ENCODE measurements at places on chromosomes 13 and 19.

GRCh38 chr19:5132206-5132560 lies 163.3 kb downstream of the KDM4B start:
- no peak for DNase-seq

DNA sequence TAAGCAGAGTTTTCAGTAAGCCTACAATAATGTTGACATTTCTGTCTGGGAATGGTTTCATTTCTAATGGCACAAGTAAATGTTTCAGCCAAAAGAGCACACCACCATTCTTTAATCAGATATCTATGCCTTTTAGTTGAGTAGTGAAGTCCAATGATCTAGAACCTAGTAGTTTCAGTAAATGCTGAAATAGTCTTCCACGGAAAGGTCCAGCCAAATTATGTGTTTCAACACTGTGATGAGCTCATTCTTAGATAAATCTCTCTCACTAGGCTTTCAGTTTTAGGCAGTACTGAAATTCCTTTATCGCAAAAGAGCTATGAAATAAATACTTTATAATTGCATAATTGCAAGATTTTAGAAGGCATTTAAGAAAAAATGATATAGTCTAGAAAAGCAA lies 816.8 kb upstream of the PCDH9 start:
- DNase-seq = no peak

DNA sequence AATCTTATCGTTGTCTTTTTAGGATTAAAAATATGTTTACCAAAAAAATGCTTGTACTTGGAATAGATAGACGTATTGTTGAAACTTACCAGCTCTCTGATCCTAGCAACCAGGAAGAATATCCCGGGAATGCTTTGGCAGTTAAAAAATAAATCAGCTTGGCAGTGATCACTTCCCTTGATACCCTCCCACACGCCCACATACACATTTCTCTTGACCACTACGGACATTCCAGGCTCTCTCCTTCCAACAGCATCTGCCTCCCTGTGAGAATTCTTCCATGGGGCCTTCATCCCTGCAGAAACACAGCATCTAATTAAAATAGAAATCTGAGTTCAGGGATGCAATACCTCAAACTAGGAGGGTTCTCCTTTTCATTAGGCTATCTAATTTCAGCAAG lies 57.9 kb downstream of the THSD1 start:
- DNase-seq = no peak

DNA sequence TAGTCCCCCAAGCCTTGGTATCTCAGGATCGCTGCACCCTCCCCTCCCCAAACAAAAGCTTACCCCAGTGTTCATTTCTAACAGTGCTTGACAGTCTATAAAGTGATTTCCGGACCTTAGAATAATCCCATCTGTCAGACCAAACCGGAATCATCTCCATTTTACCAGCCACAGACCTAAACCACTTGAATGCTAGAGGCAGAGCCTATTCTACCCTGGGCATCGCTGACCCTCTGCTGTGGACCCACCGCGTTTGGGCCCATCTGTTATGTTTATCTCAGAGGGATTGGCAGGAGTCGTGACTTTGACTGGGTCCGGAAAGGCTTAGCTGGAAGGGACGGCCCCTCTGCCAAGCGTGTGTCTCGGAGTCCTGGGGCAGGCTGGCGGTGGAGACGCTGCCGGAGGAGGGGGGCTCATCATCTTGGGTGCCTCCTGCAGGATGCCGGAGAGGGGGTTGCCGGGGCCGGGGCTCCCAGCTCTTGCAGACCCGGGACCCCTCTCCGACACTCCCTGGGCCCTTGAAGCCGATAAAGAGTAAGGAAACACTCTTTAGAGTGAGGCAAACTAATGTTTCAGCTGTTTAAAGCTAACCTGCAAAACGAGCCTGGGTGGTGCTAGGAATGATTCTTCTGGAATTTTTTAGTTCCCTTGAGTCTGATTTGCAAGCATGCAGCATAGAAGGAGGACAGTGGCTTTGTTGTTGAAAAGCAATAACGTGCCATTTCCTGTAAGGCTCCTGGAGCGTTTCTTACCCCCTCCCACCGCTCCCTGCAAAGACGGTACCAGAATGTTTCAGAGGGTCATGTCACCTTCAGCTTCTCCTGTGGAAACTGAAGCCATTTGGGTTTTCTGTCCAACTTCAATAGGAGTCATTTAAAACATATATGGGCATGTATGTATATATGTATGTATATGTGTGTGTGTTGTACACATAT lies 1.3 kb downstream of the SLC25A42 start:
- no peak for DNase-seq

DNA sequence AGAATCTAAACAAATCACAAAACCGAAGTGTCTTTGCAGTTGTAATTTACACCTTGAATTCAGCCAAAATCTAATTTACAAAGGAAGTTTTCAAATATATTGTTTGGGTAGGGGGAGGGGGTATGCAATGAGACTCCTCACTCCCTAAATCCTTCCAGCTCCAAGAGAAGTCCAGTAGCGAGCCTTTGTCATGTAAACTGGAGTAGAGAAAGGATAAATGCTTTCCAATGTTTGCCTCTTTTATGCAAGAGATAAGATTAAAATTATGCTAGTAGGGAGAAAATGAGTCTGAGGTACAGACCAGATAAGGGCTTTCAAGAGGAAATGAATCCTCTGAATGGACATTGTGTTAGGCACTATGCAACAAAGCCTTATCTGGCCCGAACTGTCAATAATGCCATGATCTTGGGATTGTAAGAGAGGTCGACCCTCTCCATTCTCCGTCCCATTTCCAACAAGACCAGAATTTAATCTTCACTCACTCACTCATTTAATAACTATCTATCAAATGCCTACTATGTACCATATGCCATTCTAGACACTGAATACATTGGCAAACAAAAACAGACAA lies 199.2 kb downstream of the LACC1 start:
- no peak for DNase-seq

All from left ventricle myocardium inferior (tissue), 1 donor.